Pulmonary artery endothelial cell (primary cell): ENCODE measurements at places on chromosomes 7 and 10. TPM values are rescaled to one million over a fixed set of nuclear protein-coding genes. Genes with fewer than 3 reads are reported as not detected.

Gene SMO
- 2.4 and 5.0 TPM in 2 replicates for total RNA-seq

Gene CDNF
- total RNA-seq = 0.11 and 0.79 TPM in 2 replicates

Gene RBM20
- total RNA-seq = 0.13 TPM in 1 of 2 replicates, not detected in the other

Gene MTURN
- total RNA-seq = 4.6 and 8.1 TPM in 2 replicates

Gene RASSF4
- 8.8 and 12.3 TPM in 2 replicates for total RNA-seq
